ENCODE measurements at places on chromosomes 11 and 22. TPM values are rescaled to one million over a fixed set of nuclear protein-coding genes. Genes with fewer than 3 reads are reported as not detected.

The ARHGAP20 gene
- 0.07 TPM for total RNA-seq

The APOBEC3C gene
- total RNA-seq = 2.0 TPM

The OR8A1 gene
- not detected for total RNA-seq

The DGCR6 gene
- 11.6 TPM for total RNA-seq

The ANO3 gene
- total RNA-seq = not detected

The TMPRSS6 gene
- total RNA-seq = not detected

The CRYAB gene
- 0.44 TPM for total RNA-seq

The CDON gene
- total RNA-seq = 31.5 TPM

The PIH1D2 gene
- total RNA-seq = 0.37 TPM

The HEPHL1 gene
- not detected for total RNA-seq

The LMO2 gene
- total RNA-seq = 0.87 TPM

The GGTLC2 gene
- not detected for total RNA-seq

The CLMP gene
- 24.3 TPM for total RNA-seq

Measured in H7 (cell line).